ENCODE measurements at places on chromosomes 12 and 14. TPM values are rescaled to one million over a fixed set of nuclear protein-coding genes. Genes with fewer than 3 reads are reported as not detected.

DNA sequence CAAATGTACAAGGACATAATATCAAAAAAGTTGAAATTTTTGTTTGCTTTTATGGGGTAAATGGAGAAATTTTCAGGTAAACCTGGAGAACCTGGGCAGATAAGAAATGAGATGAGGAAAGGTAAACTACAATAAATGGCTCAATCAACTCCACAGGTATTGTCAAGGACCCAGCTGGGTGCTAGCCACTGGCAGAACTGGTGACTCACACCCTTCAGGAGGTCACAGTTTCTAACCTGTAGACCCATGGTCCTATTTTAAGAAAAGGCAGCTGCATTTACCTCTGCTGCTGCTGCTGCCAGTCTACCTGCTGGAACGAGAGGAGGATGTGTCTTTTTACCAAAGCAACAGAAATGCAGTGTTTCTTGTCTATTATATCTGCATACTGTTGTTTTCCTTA lies 226.6 kb downstream of the ALG10B start:
- no peaks in the 10 kb centered on the region for H3K4me1 ChIP-seq
- no peak overlapping the region for H3K4me3 ChIP-seq
- DNase-seq, result no peak
- no peaks in the 10 kb centered on the region for H3K36me3 ChIP-seq
- H3K27ac ChIP-seq, result no peak overlapping the region

DNA sequence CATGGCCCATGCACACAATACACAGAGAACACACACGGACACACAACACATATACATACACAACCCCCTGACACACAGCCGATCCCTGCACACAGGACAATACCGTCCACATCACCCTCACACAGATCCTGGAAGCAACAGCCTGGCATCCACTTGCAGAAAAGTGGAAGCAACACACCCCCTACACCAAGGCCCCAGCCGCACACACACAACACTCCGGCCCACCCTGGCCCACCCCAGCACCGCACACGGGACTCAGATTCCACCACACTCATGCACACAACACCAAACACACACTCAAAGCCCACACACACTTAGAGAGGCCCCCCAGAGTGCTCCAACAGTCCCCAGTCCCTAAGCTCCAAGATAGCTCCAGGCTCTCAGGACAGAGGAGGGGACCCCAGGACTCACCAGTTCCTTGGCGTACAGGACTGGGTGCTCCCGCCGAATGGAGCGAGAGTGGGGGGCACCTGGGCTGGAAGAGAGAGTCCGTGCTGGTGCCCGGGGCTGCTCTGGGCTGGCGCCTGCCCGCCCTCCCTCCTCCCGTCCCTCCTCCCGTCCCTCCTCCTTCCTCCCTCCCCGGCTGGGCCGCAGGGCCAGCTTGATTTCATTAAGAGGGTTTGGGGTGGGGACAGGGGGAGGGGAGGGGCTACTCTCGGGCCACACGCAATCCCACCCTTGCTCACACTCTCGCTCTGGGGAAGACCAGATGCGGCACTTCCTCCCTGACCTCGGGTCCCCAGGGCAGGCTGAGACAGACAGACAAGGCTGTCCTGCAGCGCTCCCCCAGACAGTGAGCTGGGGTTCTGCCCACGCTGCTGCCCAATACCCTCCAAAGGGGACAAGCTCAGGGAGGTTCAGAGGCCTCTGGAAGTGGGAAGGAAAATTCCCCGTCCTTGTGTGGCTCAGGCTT lies at the start of gene TMEM119:
Gene TMEM119, minus strand, starts transcription at position 526 of the 913 bp plus-strand sequence. CDS start 5,701 bp downstream, outside the sequence.
- H3K4me1 ChIP-seq, result no peaks in the 10 kb centered on the region
- H3K36me3 ChIP-seq, result no peaks in the 10 kb centered on the region
- H3K27me3 ChIP-seq, result no peaks in the 10 kb centered on the region
- H3K27ac ChIP-seq, result no peak within 1 kb of the TSS

- H3K27ac ChIP-seq, result no peak overlapping the region
- DNase-seq, result no peak
- H3K4me3 ChIP-seq, result no peak overlapping the region
- H3K27me3 ChIP-seq, result no peaks in the 10 kb centered on the region
- peaks cover 3% of the 10 kb centered on the region for H3K4me1 ChIP-seq
Observed at GRCh38 chr14:54864526-54864925, 38.1 kb downstream of the GCH1 start.

DNA sequence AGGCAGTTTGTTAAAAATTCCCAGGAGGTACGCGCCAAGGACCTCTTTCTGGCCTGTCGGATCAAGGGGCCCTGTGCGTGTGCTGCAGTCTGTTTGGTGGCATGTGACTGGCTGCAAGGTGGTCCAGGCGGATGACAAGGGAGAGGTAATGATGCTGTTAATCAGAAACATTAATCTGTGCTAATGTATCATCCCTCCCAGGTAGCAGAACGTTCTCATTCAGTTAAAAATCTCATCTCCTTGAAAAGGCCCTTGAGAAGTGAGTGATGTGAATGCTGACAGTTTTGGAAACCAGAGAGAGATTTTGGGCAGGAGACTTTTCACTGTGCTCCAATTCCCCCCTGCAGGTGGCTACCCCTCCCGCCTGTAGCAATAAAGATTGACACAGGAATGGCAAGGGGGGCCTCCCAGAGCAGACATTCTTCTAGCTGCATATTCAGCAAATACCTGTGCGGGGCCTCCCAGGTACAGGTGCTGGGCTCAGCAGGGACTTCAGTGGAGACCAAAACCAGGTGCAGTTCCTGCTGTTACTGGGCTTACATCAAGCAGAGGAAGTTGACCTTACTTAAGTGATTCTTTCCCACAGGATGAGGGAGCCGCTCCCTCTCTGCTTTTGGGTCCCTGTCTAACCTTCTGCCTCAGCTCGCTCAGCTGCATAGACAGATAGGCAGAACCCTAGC lies 364.8 kb downstream of the CACNA1C start:
- no peaks in the 10 kb centered on the region for H3K4me1 ChIP-seq
- no peaks in the 10 kb centered on the region for H3K27me3 ChIP-seq
- no peak for DNase-seq
- H3K4me3 ChIP-seq, result no peak overlapping the region
- H3K36me3 ChIP-seq, result no peaks in the 10 kb centered on the region

DNA sequence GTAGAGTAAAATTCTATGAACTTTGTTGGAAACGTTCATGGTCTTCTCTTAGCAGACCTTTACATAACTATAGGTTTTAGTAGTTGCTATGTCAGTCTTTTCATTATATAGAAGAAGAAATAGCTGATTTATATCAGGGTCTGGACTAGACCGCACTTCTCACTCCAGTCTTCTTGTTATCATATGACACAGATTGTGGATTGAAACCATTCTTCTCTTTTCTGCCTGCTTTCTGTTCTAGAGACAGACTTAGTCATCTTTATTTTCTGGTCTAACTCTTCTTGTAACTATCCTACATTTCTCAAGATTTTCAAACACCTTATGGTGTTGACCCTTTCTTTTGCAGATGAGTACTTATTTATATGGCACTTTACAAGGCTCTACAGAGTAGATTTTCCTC lies 55.7 kb downstream of the PCNX1 start:
- peaks cover 2% of the 10 kb centered on the region for H3K36me3 ChIP-seq
- no peaks in the 10 kb centered on the region for H3K4me1 ChIP-seq
- DNase-seq, result no peak
- no peak overlapping the region for H3K4me3 ChIP-seq
- H3K27me3 ChIP-seq, result no peaks in the 10 kb centered on the region

GRCh38 chr14:51548187-51548586 lies 103.5 kb upstream of the FRMD6 start:
- H3K36me3 ChIP-seq, result no peaks in the 10 kb centered on the region
- H3K27ac ChIP-seq, result peak overlapping the region; percentile 84
- no peak for DNase-seq
- H3K27me3 ChIP-seq, result no peaks in the 10 kb centered on the region

- H3K36me3 ChIP-seq, result no peaks in the 10 kb centered on the region
- H3K27me3 ChIP-seq, result no peaks in the 10 kb centered on the region
- no peak overlapping the region for H3K27ac ChIP-seq
- no peaks in the 10 kb centered on the region for H3K4me1 ChIP-seq
- DNase-seq, result peak; percentile 48
Observed at GRCh38 chr12:85076688-85077430, 40.7 kb downstream of the LRRIQ1 start.

DNA sequence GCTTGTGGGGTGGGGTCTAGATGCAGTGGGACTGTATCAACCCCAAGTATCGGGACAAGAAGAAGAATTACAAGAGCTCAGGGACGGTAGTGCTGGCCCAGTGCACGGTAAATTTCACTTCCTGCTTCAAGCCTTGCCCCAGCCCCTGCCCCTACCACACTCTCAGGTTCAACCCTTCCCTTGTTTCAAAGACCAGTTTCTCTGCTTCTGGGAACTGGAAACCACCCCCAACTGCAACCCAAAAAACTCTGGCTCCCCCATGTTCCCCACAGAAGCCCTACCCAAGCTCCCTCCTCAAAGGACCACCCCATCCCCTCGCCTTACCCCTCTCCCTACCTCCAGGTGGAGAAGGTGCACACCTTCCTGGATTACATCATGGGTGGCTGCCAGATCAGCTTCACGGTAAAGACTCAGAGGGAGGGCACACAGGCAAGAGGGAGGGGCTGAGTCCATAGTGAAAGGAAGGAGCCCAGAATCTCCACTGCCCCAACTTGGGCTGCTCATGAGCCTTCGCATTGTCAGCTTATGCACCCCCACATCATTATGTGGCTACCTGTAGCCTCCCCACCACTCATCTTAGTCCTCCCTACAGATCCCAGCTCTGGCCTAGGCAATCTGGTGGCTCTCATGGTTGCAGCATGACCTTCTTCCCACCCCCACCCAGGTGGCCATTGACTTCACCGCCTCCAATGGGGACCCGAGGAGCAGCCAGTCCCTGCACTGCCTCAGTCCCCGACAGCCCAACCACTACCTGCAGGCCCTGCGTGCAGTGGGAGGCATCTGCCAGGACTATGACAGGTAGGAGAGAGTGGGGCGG lies 4.3 kb downstream of the CPNE6 start:
- DNase-seq, result no peak
- peaks cover 8% of the 10 kb centered on the region for H3K4me1 ChIP-seq
- no peak overlapping the region for H3K4me3 ChIP-seq
- no peaks in the 10 kb centered on the region for H3K36me3 ChIP-seq

DNA sequence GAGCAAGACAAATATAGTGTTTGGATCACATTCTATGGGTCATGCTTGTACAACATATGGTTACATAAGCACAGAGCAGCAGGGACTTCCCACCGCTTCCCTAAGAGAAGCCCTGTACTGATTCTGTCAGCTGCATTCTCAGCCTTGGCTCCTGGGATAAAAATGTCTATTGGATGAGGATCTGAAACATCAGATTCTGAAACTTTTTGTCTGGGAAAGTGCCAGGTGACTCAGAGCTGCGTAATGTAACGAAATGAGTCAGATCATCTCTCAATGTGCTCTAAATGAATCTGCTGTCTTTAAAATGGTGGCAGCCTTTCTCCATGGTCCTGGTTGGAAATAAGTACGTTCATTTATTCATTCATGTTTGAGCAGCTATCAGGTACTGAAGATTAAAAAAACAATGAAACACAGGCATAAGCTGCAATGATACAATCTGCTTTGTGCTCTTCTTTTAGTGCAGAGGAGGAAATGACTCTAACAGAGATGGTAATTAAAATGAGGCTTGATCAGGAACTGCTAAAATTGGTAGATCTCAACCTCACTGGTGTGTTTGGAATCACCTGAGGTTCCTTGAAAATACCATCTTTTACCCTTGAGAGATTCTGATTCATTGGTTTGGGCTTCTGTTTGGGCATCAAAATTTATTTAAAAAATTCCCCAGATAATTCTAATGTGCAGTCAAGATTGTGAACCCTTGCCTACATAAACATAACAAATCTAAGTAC lies 99.1 kb upstream of the NAP1L1 start:
- no peak overlapping the region for H3K4me3 ChIP-seq
- no peaks in the 10 kb centered on the region for H3K27me3 ChIP-seq
- no peaks in the 10 kb centered on the region for H3K36me3 ChIP-seq
- no peak overlapping the region for H3K27ac ChIP-seq

- no peaks in the 10 kb centered on the region for H3K36me3 ChIP-seq
- no peak overlapping the region for H3K4me3 ChIP-seq
- no peak for DNase-seq
- no peaks in the 10 kb centered on the region for H3K27me3 ChIP-seq
Observed at GRCh38 chr14:51616256-51616655, 35.5 kb upstream of the FRMD6 start.

- no peaks in the 10 kb centered on the region for H3K36me3 ChIP-seq
- no peak for DNase-seq
- H3K4me3 ChIP-seq, result no peak overlapping the region
- H3K27ac ChIP-seq, result no peak overlapping the region
- H3K4me1 ChIP-seq, result no peaks in the 10 kb centered on the region
Observed at GRCh38 chr14:105439710-105440553, 20.3 kb downstream of the MTA1 start.

DNA sequence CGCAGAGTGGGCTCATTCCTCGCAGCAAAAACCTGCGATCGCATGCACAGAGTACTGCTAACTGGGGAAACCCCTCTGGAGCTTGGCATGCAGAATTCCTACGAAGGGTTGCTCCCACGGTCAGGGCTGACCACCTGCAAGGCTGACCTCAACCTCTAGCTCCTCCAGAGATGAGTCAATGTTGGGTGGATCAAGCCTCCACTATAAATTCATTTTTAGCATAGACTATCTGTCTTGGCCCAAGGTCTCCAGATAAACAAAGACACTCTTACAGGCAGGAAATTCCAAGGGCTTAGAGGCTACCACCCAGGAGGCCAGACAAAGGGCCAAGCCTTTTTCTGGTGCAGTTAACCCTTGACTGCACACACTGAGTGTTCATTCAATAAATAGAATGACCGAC lies 296.5 kb downstream of the TMEM132D start:
- H3K4me3 ChIP-seq, result no peak overlapping the region
- H3K36me3 ChIP-seq, result no peaks in the 10 kb centered on the region

GRCh38 chr12:91978143-91978542 lies 167.5 kb downstream of the BTG1 start:
- no peaks in the 10 kb centered on the region for H3K27me3 ChIP-seq
- no peak for DNase-seq
- H3K36me3 ChIP-seq, result no peaks in the 10 kb centered on the region

GRCh38 chr12:104662203-104662602 lies 205.5 kb downstream of the CHST11 start:
- H3K4me3 ChIP-seq, result no peak overlapping the region
- H3K27me3 ChIP-seq, result no peaks in the 10 kb centered on the region
- DNase-seq, result no peak

DNA sequence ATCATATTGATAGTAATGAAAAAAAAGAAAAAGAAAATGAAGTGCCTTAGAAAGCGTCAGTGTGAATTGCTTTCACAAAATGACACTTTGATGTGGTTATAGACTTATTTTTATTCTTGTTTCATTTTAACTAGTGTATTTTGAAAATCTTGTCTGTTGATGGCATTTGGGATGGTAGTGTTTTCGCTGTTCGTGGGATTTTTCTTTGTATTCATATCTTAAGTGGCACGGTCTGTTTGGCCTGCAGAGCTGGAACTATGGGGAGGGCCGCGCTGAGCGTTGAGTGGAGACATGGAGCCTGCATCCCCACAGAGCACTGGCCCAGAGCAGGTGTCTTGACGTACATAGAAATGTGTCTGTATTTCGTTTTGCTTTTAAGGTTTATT lies 61.6 kb downstream of the WDR20 start:
- no peaks in the 10 kb centered on the region for H3K27me3 ChIP-seq
- no peaks in the 10 kb centered on the region for H3K36me3 ChIP-seq

IRAK3 gene
- total RNA-seq, result 2.4 TPM

KCNC2 gene
- total RNA-seq, result not detected

NGB gene
- total RNA-seq, result not detected

EIF4B gene
- total RNA-seq, result 351 TPM

FGF6 gene
- total RNA-seq, result not detected

B4GALNT3 gene
- 2.3 TPM for total RNA-seq

CEP170B gene
- total RNA-seq, result 17.8 TPM

OR4E2 gene
- total RNA-seq, result not detected

SERPINA5 gene
- total RNA-seq, result 0.49 TPM
